ENCODE measurements at places on chromosomes 4 and X.

GRCh38 chr4:8846046-8846720 is 25.5 kb downstream of the HMX1 start:
- no peak for DNase-seq

- no peak for DNase-seq
Observed at GRCh38 chr4:30941641-30942040, 221.5 kb downstream of the PCDH7 start.

DNA sequence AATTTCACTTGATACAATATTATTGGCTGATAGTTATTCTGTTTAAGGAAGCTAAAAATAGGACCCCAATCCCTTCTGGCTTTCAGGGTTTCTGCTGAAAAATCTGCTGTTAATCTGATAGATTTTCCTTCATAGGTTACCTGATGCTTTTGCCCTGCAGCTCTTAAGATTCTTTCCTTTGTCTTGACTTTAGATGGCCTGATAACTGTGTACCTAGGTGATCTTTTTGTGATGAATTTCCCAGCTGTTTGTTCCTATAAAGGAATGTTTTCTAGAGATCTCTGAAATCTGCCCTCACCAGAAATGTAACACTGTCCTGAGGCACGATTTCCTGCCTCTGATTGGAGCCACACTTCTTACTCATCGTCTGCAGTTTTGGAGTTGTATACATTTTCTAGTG is 69.4 kb upstream of the PRDM5 start:
- DNase-seq = no peak

DNA sequence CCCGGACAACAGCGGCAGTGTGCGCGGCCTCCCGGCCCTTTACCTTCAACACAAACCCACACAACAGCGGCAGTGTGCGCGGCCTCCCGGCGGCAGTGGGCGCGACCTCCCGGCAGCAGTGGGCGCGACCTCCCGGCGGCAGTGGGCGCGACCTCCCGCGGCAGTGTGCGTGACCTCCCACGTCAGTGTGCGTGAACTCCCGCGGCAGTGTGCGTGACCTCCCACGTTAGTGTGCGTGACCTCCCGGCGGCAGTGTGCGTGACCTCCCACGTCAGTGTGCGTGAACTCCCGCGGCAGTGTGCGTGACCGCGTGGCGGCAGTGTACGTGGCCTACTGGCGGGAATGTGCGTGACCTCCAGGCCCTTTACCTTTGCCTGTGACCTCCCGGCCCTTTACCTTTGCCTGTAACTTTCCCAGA is 576.6 kb upstream of the FRG1 start:
- DNase-seq = no peak

DNA sequence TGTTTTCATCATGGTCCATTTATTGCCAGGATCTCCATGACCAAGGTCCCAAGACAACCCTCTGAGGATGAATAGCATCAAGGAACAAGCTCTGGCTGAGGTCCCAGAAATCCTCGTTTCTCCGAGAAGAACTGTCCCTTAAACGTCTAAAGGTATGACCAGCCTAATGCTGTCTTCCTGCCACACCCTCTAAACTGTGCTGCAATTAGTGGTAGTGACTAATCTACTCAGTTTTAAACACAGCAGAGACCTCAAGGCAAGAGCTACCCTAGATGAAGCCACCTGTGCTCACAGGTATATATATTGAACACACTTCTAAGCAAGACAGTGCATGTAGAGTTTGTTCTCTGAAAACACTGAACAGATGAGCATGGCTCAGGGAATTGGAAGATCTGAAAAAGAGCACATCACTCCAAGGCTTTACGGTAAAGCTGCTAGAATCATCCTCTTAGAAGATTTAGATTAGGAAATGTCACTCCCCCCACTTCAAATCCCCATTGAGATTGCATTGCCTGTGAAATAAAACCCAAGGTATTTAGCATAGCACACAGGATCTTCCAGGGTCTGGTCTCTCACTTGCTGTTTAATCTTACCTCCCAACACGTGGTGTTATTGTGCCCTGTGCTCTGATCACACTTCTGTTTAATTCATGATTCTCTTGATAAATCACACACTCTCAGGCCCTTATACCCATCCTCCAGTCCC is 173.9 kb upstream of the VCX3A start:
- no peak for DNase-seq

DNA sequence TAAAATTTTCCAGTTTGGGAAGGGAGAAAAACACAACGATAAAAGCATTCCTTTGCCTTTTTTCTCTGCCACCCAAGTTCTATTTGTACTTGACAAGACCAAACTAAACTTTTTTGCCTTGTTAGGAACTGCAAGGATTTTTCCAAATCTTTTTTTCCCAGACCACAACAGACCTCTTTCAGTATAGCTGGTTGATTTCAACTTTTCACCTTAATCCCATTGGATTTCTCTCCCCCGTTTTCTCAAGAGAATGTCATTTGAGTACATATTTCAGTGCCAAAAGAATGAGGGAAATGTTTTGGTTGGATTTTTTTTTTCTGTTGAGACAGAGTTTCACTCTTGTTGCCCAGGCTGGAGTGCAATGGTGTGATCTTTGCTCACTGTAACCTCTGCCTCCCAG is 18.5 kb upstream of the SGMS2 start:
- DNase-seq = no peak

DNA sequence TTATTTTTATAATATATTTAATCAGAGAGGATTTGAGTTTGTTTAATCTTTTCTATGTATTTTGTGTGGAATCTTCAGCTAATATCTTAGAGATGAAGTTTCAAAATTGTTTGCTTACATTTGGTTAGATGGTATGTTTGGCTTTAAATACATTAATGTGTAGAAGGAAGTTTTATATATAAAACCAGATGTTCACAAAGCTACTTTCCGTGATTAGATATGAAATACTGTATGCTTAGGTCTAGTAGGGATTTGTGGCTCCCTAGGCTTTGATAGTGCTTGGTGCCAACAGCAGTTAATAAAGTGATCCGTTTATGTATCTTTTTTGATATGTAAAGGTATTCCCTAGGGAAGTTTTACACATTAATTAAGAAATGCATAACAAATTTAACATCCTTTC is 223.0 kb downstream of the ARHGAP10 start:
- DNase-seq = no peak

DNA sequence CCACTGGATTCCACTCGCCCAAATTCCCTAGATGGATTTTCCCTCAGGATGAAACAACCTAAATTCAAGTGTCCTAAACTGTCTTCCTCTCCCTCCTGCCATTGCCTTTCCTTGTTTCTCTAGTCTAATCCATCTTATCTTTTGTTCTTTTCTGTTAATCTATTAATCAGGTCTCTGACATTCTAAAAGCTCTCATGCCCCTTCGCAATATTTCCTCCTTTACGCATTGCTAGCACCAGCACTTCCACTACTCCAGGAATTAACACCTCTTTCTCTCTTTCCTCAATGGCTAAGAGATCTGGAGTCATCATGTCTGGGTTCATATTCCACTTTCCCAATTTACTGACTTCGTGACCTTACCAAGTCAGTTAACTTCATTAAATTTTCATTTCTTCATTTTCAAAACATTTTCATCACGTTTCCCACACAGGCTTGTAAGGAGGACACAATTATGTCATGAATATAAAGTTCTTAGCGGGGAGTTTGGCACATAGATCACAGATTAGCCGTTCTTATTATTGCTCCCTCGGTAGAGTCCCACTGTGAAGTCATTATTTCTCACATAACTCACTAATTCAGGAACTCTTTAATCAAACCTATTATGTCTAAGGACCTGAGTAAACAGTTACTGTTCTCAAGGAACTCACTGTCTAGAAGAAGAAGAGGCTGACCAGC is 45.3 kb downstream of the FAT4 start:
- DNase-seq = no peak

- DNase-seq = no peak
Observed at GRCh38 chr4:83207497-83208101, 77.0 kb downstream of the COQ2 start.

All from NCI-H2171 (cell line).